ENCODE measurements at places on chromosomes 5 and 9. TPM values are rescaled to one million over a fixed set of nuclear protein-coding genes. Genes with fewer than 3 reads are reported as not detected.

The NSUN2 gene
- 72.3 TPM for total RNA-seq

The PKD2L2 gene
- total RNA-seq = not detected

The LHX6 gene
- under 0.01 TPM for total RNA-seq

The BTNL3 gene
- not detected for total RNA-seq

The AFAP1L1 gene
- total RNA-seq = 102 TPM

The CNTNAP3 gene
- total RNA-seq = 90.7 TPM

The HRCT1 gene
- 2.0 TPM for total RNA-seq

The PTCH1 gene
- 9.4 TPM for total RNA-seq

The FOXD4L5 gene
- not detected for total RNA-seq

The TAF1L gene
- under 0.01 TPM for total RNA-seq

Measured in thoracic aorta endothelial cell (primary cell).